ENCODE measurements at places on chromosomes 13 and 19.

GRCh38 chr19:12786141-12786870, 5.0 kb upstream of the JUNB start:
- DNase-seq = no peak

DNA sequence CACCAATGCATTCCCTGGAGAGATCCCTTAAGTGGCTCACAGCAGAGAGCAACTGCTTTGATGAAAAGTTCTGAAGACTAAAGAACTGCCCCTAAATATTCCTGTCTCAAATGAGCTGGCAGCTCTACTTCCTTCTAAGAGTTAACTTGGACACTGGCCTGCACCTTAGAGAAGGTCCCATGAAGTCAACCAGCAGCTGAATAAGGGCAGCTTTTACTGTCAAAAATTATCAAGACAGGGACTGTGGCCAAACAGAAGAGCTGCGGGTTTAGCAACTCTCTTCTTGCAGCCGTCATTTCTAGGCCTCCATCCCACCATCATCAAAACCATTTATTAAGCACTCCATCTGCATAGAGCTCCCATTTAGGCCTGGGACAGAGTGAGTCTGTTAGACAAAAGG, 491.1 kb upstream of the TSHZ3 start:
- DNase-seq = no peak

DNA sequence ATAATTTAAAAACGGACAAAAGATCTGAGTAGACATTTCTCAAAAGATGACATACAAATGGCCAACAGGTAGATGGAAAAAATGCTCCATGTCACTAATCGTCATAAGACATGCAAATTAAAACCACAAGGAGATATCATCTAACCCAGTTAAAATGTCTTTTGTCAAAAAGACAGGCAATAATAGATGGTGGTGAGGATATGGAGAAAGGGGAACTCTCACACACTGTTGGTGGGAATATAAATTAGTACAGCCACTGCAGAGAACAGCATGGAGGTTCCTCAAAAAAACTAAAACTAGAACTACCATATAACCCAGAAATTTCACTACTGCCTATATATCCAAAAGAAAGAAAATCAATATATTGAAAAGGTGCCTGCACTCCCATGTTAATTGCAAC, 37.9 kb downstream of the OR10H4 start:
- no peak for DNase-seq

DNA sequence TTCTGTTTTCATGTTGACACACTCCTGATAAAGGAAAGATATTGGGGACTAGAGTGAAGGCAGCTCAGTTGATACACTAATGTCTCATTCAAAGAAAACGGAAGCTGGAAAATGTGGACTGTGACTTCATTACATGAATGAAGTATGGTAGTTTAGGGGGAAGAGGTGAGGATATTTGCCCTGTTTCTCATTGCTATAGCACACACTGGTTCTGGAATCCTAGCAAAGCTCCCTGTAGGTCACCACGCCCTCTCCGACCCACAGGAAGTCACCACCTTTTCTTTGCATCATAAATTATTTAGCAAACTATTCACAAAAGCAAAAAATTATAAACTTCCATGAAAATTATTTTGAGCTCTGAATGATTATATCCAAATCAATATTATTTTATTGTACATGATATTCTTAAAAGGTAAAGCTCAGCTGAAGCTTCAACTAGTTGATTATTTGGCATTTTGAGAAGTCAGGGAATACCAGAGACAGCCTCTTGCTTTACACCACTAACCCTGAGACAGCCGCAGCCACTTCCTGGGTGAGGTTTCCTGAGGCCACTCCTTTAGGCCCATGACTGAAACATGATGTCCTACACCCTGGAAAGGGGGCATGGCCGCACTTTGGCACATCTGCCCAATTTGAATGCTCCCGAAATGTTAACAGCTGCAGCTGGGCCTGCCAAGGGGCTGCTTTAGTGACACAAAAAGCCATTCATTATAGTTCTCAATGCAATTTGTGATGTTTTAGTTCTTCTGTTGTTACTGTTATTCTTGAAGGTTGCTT, 50.0 kb upstream of the WDFY2 start:
- peak; percentile 15 for DNase-seq

DNA sequence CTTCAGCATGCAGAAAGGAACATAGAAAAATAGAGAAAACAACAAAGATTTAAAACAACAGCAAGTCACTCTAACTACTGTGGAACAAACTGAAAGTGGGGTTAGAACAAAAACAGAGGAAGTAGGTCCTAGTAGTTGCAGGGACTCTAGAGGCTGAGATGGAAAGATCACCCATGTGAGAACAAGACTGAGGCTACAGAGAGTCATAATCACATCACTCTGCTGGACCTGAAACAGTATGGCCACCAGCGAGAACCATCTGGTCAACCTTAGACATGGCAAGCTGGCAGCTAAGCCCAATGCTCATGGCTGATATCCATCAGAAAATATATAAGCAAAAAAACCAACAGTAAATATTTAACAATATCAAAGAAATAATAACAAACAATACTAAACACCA, 35.8 kb upstream of the ZNF724 start:
- DNase-seq = no peak

- no peak for DNase-seq
These were observed 9.8 kb downstream of the LILRB2 start for GRCh38 chr19:54271106-54271505.

DNA sequence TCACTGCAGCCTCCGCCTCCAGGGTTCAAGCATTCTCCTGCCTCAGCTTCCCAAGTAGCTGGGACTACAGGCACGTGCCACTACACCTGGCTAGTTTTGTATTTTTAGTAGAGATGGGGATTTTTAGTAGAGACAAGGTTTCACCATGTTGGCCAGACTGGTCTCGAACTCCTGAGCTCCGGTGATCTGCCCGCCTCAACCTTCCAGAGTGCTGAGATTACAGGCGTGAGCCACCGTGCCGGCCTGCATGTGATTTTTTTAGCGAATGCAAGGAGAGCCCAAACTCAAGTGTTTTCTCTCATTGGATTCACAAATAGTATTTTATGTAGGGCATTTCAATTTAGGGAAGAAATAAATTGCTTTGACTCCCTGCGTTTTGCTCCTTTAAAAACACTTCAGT, 4.4 kb downstream of the ZMYM2 start:
- no peak for DNase-seq

DNA sequence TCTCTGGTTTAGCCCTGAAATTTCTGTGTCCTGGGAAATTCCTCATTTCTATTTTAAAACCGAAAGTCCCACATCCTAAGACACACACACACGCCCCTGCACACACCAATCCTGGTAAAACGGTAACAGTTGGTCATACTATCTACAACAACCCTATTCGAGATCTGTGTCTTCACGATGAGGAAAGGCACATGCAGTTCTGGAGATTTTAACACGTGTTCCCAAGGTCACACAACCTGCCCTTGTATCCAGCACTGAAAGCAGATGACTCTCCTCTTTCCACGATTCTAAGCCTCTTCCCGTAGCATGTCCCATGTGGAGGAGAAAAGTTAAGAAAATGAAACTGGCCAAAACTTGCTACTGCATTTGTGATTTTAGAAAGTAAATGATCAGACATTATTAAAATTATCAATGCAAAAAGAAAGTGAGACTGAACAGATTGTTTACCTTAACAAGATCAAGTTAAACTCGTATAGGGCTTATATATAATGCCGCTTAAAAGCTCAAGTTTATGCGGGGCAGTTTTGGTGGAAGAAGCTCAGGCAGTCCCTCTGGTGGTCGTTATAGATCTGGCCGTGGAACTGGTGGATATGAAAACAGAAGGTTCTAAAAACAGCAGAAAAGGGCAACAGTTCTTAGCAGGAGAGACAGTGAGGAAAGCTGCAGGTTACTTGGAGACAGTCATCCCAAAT, 32.7 kb downstream of the VSTM1 start:
- no peak for DNase-seq

GRCh38 chr19:53365899-53366493, 491 bp downstream of the ZNF525 start:
- DNase-seq = no peak

DNA sequence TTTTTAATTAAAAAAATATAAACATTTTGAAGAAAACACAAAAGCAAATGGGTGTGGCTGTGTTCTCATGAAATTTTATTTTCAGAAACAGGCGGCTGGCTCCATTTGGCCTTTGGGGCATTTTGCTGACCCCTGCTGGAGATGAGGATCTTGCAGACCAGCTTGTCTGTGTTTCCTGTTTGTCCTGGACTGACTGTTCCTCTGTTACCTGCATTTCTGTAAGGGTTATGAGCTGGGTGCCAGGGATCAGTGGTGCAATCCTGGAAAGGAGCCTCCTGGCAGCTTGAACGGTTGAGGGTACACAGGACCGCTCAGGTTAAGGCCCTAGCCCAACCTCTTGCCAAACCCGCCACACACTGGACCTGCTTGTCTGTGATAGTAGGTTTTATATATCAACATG, 49.9 kb downstream of the ZNF787 start:
- no peak for DNase-seq

GRCh38 chr13:60355056-60355455, 42.0 kb upstream of the TDRD3 start:
- no peak for DNase-seq

GRCh38 chr13:108220041-108220440, 1.8 kb downstream of the ABHD13 start:
- DNase-seq = no peak

DNA sequence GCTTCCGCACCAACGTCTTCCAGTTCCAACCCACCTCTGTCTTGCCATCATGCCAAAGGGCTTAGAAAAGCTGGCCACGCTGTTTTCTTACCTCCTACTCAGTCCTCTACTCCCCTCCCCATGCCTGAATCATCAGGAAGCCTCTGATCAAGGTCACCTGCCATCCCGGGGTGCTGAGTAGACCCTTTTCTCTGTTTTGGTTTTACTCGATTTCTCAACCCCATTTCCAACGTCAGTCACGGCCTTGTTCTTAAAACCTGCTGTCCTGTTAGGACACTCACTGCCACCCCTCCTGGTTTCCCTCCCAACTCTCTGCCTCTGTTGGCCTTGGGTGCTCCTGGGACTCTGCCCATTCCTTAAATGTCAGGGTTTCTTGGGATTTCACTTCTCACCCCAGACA, 350.1 kb downstream of the FOXO1 start:
- no peak for DNase-seq

DNA sequence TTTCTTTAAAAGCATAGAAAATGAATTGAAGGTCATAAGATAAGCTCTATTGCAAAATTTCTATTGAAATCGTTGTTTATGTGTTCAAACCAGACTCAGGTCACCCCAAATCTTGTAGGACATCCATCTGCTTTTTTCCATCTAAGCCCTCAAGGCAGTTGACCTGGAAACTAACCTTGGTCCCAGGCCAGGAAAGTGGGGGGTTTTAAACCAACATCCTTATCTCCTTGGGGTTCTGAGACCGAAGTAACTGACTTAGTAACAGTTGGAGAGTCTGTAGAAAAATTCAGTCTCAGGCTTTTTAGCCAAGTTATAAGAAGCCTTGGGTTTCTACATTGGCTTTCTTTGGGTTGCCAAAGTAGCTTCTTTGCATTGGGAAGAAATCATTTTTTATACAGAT, 23.4 kb downstream of the ZNF507 start:
- no peak for DNase-seq

GRCh38 chr13:99805361-99805760, 166.2 kb downstream of the ZIC5 start:
- DNase-seq = no peak

DNA sequence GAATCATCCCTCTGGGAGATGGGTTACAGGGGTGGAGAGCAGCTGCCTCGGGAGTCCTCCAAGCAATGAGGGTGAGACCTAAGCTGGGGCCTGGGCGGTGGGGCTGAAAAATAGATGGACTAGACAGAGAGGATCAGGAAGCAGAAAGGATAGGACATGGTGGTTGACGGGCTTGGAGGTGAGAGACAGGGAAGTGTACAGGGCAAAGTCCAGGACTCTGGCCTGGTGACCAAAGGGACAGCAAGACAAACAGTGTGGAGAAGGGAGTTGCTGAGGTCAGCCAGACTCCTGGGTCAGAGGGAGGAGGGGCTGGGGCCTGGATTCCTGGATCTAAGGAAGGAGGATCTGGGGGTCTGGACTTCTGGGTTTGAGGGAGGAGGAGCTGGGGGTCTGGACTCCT, 5.5 kb downstream of the PHLDB3 start:
- no peak for DNase-seq

DNA sequence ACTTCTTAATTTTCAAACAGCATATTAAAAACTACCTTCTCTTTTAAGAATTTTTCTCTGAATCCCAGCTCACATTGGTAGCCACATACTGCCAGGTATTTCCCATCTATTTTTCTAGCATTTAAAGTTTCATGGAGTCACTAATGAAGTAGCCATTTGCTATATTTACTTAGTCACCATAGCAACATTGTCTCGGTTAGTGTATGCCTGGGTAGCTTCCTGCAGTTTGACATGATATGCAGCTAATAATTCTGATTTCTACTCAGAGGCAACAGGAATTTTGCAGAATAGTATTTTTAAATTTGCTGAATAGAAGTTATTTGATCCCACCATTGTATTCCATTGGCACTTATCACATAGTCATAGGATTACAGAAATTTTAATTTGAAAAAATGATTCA, 30.9 kb upstream of the KCTD4 start:
- no peak for DNase-seq

- DNase-seq = peak; percentile 8
These were observed 9.3 kb downstream of the ZNF787 start for GRCh38 chr19:56111601-56112312.

GRCh38 chr13:100403675-100404074, 184.9 kb downstream of the GGACT start:
- no peak for DNase-seq

GRCh38 chr13:23570921-23571315, 706 bp downstream of the TNFRSF19 start:
- no peak for DNase-seq

DNA sequence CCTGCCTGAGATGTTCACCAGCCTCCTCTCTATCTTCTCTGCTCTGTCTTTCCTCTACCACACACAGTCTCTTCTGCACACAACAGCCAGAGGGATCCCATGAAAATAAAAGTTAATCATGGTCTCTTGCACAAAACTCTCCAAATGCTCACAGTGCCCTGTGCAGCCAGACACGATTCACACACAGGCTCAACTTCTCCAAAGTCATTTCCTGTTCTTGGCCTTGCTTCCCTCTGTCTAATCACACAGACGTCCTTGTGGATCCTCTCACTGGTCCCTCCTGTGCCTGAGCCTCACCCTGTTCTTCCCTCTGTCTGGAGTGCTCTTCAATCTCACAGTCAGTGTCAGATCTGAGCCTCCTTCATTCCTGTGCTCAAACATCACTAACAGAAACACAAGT, 7.8 kb downstream of the SIGLEC12 start:
- DNase-seq = no peak

Data from stimulated activated CD8-positive, alpha-beta memory T cell treated with anti-CD3 and anti-CD28 coated beads, Interleukin-7, amount 100 ng/mL, for 1 hour (primary cell).